Fibroblast of skin of left biceps (primary cell): ENCODE measurements at places on chromosomes 5 and 9.

GRCh38 chr9:133538851-133539833 lies 4.6 kb downstream of the ADAMTSL2 start:
- DNase-seq = no peak

DNA sequence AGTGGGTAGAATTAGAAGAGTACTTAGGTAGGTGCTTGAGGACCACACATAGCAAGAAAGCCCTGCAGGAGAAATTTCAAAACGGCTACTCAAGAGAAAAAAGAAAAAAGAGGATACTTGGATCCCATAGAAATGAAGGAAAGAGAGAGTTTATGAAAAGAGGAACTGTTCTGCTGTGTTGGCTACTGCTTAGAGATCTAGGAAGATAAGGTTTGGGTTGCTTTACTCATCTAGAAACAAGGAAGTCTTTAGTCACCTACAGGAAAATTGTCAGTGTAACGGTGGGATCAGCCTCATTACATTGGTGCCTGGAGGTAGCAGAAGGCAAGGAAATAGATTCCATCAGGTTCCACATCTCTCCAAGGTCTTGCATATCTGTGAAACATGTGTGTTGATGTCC lies 14.8 kb upstream of the C5orf46 start:
- DNase-seq = no peak

GRCh38 chr5:145867806-145868205 lies 5.0 kb downstream of the GRXCR2 start:
- no peak for DNase-seq

- DNase-seq = no peak
Measured at GRCh38 chr5:139248826-139249453, 44.6 kb upstream of the MATR3 start.

DNA sequence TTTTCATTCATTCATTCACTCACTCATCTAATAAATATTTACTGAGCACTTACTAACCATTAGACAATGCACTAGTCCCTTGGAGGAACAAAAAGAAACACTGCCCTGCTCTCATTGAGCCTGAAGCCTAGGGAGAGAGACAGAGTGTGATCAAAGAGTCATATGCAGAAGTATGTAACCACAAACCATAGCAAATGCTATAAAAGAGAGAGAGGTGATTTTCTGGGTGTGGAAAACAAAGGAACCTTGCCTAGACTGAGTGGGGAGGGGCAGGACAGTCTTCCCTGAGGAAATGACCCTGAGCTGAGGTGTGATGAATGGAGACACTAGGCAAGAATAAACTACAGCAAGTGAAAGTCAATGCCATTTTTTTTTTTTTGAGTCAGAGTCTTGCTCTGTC lies 10.8 kb upstream of the ADRA1B start:
- no peak for DNase-seq

DNA sequence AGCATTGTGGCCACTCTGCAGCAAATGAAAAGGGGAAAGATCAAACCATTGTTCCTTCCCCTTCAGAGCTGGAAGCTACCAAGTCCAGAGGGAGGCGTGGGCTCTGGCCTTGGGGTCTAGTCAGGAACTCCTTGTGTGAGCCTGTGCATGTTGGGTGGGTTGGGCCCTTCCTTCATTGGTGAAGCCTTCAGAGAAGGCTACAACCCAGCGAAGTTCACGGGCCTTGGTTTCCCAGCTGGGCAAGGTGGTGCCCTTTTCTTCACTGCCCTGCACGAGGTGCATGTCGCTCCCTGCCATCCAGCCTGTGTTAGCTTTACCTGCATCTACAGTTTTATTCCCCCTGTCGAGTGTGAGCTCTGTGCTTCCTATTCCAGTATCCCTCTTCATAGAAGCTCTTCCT lies 84.7 kb downstream of the ZNF618 start:
- no peak for DNase-seq

DNA sequence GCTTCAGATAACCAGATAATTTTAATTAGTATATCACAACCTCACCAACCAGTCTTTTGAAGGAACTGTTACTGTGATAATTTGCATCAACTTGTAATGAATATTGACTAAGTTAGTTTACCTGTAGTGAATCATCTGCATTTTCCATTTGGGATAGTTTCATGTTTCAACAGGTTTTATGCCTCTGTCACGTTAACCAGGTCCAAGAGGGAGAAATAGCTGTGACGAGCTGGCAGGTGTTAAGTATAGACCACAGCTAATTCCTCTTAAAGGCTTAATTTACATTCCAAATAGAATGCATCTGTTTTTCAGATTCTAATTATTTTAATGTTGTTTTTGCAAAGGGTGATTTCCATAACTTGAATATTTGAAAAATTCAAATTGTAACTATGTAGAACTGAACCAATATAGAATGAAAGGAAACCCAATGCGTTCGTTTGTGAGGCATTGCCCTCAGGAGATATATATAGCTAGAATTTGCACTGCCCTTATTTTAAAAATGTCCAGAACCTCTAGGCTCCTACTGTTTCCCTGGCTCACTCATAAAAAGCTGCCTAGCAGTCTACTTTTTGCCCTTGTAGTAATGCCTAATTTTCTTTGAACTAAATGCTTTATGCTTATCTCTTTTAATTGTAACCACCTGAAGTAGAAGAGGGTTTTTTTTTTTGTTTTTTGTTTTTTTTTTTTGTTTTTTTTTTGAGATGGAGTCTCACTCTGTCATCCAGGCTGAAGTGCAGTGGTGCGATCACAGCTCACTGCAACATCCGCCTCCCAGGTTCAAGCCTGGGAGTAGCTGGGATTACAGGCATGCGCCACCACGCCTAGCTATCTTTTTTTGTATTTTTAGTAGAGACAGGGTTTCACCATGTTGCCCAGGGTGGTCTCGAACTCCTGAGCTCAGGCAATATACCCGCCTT lies 270.5 kb downstream of the SMARCA2 start:
- no peak for DNase-seq

DNA sequence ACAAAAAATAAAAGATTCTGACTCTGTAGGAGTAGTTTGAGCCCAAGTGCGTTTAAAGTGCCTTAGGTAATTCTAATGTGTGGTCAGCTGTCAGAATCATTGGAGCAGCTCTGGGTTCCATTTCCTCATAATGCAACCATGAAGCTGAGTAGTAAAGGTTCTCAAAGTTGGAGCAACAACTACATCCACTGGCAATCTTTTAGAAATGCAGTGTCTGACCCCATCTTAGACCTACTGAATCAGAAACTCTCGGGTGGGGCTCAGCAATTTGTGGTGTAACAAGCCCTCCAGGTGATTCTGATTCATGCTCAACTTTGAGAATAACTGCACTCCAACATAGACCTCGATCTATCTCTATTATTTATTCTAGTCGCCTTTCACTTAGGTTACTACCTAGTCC lies 7.6 kb upstream of the ALDH1A1 start:
- no peak for DNase-seq

DNA sequence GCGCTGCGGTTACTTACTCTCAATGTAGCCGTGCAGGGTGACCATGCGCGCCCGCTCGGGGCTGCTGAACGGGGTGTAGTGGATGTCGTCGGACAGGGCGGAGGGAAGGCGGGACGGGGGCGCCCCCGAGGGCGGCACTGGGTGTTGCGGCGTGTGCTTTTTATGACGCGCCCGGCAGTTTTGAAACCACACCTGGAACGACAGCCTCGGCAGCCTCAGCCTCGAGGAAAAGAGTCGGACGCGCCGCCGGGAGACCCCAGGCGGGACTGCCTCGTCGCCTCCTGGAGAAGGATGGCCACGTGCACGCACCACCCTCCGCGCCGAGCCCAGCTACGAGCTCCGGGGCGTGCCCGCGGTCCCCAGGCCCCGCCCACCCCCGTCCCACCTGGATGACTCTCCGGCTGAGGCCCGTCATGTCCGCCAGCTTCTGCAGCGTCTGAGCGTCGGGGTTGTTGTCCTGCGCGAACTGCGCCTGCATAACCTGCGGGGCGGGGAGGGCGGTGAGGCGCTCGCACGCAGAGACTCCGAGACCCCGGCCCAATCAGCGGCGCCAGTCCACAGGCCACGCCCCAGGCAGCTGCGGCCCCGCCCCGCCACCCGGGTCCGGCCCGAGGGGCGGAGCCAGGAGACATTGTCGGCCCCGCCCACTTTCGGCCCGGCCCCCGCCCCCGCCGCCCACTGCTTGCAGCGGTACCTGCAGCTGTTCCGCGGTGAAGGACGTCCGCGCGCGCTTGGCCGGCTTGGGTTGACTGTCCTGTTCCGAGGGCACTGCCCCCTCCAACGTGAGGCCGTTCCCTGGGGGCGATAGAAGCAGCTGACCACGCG lies 15.0 kb downstream of the LHX6 start:
- DNase-seq = no peak

DNA sequence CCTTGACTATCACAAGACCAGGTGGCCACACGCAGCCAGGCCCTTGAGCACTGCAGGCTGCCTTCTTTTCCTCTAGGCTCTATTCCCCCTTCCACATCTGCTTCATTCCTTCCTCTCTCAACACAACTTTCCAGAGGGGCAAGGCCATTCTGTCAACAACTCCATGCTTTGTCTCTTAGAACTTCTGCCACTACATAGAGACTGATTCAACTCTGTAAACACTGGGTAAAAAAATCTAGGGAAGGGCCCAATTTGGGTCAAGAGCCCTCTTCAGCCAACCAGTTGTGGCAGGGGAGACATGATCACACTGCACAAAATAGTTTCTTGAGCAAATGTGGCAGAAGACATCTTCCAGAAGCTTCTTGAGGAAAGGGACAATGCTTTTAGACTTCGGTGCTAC lies 55.6 kb downstream of the ATPSCKMT start:
- DNase-seq = no peak

DNA sequence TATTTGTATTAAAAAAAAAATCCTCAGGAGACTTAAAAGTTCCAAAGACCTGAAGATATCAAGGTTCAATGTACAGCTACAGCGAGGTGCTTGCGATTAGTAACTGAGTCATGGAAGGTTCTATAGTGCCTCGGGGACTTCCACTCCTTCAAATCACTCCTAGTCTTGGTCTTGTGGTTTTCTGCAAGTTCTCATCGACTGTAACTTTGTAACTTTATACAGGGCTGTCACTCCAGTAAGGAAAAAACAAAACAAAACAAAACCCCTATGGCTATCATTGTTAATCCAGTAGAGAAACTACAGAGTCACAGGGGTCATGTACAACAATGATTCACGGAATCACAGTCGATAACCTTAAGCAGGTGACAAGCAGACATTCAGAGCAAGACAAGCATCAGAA lies 39.8 kb upstream of the SELENOP start:
- DNase-seq = no peak

DNA sequence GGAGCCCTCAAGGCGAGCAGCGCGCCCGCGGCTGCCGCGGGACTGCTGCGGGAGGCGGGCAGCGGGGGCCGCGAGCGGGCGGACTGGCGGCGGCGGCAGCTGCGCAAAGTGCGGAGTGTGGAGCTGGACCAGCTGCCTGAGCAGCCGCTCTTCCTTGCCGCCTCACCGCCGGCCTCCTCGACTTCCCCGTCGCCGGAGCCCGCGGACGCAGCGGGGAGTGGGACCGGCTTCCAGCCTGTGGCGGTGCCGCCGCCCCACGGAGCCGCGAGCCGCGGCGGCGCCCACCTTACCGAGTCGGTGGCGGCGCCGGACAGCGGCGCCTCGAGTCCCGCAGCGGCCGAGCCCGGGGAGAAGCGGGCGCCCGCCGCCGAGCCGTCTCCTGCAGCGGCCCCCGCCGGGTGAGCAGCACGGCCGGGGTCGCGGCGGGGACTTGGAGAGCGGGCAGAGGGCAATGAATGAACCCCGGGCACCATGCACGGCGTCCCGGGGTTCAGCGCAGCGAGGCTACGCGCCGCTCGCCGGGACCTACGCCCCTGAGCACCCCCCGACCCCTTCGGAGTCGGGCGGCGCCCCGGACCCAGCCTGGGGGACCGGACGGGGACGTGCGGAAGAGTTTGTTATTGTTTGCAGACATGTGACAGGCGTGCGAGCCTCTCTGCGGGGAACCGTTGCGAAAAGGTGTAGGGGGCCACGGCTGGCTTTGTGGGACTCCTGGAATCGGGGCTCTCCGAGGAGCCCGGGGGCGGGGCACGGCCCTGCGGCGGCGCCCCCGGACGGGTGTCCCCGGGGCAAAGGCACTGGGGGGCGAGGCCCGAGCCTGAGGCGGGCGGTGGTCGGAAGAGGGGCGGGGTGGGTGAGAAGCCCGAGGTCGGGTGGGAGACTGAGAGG lies 553 bp downstream of the MAP3K1 start:
- DNase-seq = no peak
